G401 (cell line): ENCODE measurements at places on chromosomes 6 and 20. TPM values are rescaled to one million over a fixed set of nuclear protein-coding genes. Genes with fewer than 3 reads are reported as not detected.

DNA sequence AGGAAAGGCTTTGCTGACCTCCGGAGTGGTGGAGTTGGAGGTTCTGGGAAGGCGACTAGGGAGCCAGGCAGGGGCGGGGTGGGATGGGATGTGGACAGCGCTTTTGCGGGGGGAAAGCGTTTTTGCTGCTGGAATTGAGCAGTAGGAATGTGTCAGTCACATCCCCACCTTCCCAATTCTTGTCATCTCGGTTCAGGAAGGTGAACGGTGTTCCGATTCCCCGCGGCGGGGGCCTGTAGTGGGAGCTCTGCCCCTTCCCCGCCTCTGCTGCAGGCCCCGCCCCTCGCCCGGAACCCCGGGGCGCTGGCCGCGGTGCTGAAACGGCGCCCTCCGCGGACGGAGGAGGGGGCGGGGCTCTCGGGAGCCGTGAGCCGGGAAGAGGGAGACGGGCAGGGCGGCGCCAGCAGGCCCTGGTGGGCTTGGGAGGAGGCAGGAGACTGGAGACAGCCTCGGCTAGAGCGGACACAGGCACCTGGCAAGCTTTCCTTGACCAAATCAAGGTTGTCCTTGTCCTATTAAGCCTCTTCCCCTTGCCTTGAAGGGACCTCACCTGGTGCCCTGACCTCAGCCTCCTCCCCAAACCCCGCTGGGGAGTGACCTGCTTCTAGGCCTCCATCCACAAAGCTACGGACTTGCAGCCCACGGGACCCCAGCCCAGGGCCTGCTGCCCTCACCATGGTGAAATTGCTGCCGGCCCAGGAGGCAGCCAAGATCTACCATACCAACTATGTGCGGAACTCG is at the start of gene LHFPL5:
LHFPL5 (plus strand) TSS at position 357 of the 741 bp plus-strand sequence; CDS start at position 676, 319 bp downstream.
- no peak for DNase-seq

DNA sequence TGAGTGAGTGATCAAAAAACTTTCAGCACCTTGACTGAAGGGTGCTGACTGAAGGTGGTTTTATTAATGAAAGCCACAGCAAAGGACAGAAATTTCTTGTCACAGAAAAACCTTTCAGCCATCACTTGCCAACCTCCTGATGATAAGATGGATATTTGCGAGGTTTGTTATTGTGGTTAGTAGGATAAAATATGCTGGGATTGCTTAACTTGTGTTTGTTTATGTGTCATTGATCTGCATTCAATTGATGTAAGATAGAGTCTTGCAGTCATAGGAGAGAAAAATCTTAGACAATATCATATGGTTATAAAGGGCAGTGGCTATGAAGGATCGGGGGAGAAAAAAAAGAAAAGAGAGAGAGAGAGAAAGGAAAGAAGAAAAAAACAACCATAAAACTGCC is 1.2 kb downstream of the TSBP1 start:
- no peak for DNase-seq

- peak; percentile 88 for DNase-seq
Observed at GRCh38 chr6:125995972-125996580, 9.7 kb downstream of the TRMT11 start.

- no peak for DNase-seq
Observed at GRCh38 chr20:55095745-55096400, 620.5 kb downstream of the DOK5 start.

GRCh38 chr6:15442467-15442866 is 196.6 kb downstream of the JARID2 start:
- DNase-seq = no peak

- no peak for DNase-seq
Observed at GRCh38 chr20:64024141-64024990, 11.6 kb upstream of the C20orf204 start.

- DNase-seq = no peak
Observed at GRCh38 chr20:36311141-36311853, 5.2 kb downstream of the DLGAP4 start.

- no peak for DNase-seq
Observed at GRCh38 chr20:11808841-11809240, 108.9 kb upstream of the BTBD3 start.

- DNase-seq = no peak
Observed at GRCh38 chr20:49669601-49670189, 44.0 kb downstream of the B4GALT5 start.

- no peak for DNase-seq
Observed at GRCh38 chr6:21158873-21159272, 434.7 kb upstream of the SOX4 start.

DNA sequence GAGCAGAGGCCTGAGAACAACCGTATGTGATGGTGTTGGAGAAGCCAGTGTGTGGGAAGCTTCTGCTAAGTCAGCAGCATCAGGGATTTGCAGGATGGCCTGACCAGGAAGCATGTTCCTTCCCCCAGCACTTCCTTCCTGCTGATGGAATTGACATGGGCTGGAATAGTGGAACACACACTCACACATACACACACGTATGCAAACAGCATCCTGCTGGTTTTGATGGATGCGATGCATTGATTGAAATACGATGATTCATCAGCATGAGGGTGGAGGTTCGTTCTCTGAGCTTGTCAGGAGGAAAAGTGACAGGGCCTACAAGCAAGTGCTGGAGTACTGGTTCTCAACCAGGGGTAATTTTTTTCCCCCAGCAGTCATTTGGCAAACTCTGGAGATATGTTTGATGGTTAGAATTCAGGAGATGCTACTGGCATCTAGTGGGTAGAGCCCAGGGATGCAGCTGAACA is 229.1 kb downstream of the NFATC2 start:
- no peak for DNase-seq

GRCh38 chr6:95496769-95497426 is 80.4 kb upstream of the MANEA start:
- DNase-seq = no peak

- DNase-seq = no peak
Observed at GRCh38 chr6:137495703-137496336, 1.6 kb upstream of the OLIG3 start.

Gene CCHCR1
- 33.6 and 37.5 TPM in 2 replicates for total RNA-seq

Gene PRND
- not detected in 2 replicates for total RNA-seq

Gene REM1
- not detected in 2 replicates for total RNA-seq

Gene PTCRA
- total RNA-seq = not detected in 2 replicates

Gene IL17A
- not detected in 2 replicates for total RNA-seq

Gene DNMT3B
- 23.4 and 29.1 TPM in 2 replicates for total RNA-seq
